Activated CD4-positive, alpha-beta T cell treated with anti-CD3 and anti-CD28 coated beads, Interleukin-2, Interleukin-6, amounts not matched to agents 100 ng/mL and 50 ng/mL, durations not matched to agents 16 hours and 8 hours (primary cell): ENCODE measurements at places on chromosomes 12 and 14.
A peak's percentile ranks its signal among the peaks of the same experiment; 100 is the strongest.

GRCh38 chr14:32720927-32721326, 217.8 kb upstream of the NPAS3 start:
- no peak for DNase-seq

DNA sequence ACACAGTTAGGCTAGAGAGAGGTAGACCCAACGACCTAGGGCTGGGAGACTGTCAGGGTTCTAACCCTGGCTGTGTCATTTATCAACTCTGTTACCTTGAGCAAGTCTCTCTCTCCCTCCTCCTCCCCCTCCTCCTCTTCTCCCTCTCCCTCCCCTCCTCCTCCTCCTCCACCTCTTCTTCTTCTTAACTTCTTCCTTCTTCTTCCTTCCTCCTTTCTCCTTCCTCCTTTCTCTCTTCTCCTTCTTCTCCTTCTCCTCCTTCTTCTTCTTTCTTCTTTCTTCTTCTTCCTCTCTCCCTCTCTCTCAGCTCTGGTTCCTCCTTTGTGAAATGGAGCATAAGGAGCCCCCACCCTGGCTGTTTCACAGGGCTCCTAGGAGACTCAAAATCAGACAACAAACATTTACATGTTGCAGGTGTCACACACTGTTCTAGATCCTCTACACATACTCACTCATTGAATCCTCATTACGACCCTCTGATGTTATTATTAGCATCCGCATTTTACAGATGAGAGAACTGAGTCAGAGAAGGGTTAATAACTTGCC, 2.2 kb upstream of the KCNH3 start:
- no peak for DNase-seq

GRCh38 chr14:91901449-91902226, 34.3 kb upstream of the TC2N start:
- no peak for DNase-seq

- peak; percentile 87 for DNase-seq
These were observed 189.6 kb downstream of the DUSP6 start for GRCh38 chr12:89162589-89163261.

- peak; percentile 14 for DNase-seq
These were observed 320.2 kb upstream of the SFSWAP start for GRCh38 chr12:131390412-131391334.
